D721Med (cell line): ENCODE measurements at places on chromosomes 2 and 18.

GRCh38 chr2:174686430-174686829, 77.8 kb downstream of the CHRNA1 start:
- DNase-seq = no peak

GRCh38 chr2:65300134-65300760, 72.6 kb downstream of the ACTR2 start:
- DNase-seq = no peak

DNA sequence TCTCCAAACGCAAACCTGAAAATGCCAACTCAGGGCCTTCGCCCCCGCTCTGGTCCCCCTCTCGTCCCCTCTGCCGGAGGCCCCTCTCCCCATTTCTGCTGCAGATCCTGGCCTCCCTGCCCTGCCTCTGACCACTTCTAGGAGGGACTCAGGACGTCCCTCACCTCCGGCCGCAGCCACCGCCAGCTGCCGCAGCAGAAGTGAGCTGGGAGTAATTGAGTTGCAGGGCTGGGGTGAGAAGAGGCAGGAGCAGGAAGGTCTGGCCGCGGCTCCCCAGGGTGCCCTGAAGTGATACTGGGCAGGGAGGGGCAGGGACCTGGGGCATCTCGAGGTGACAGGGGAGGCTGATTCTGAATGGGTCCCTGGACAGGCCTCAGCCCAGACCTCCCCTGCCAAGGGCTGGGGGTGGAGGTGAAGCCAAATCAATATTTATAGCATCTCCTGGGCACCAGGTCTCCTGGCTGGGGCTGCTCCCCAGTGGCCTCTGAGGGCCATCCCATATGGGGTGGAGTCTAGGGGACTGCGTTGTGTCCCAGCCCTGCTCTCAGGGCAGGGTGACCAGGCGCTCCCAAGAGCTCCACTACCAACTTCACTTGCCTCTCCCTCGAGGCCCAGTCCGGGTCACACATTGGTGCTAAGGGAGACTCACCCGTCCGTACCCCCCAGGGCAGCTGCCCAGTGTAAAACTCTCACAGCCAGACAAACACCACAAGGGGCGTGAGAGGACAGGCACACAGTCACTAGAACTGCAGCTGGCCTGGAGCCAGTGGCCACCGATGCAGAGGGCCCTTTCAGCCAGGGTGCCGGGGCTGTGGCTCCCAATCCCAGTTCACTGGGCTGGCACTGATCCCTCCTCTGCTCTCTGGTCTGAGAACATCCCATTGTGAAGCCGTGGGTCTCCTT, 33.0 kb downstream of the KCNIP3 start:
- DNase-seq = no peak

GRCh38 chr18:41989508-41989907, 34.5 kb downstream of the PIK3C3 start:
- DNase-seq = no peak

DNA sequence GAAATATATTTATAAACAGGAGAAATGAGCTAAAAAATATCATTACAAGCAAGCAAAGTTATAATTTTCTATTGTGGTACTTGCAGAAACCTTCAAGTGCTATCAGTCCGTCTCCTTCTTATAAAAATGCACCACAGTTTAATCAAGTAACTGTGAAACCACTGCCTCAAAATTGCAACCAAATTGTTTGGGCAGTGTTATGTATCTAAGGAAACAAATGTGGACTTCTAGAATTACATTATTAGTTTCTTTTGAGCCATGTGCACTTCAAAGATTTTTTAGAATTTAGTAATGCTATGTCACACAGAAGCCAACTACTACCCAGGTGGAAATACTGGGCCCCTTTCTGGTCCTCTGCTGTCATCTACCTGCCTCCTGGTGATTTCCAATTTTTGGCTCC, 495.6 kb downstream of the NYAP2 start:
- DNase-seq = no peak

GRCh38 chr18:11112286-11112685, 37.1 kb downstream of the PIEZO2 start:
- no peak for DNase-seq

- no peak for DNase-seq
These were observed 40.7 kb upstream of the PLEKHM3 start for GRCh38 chr2:208066016-208066415.

DNA sequence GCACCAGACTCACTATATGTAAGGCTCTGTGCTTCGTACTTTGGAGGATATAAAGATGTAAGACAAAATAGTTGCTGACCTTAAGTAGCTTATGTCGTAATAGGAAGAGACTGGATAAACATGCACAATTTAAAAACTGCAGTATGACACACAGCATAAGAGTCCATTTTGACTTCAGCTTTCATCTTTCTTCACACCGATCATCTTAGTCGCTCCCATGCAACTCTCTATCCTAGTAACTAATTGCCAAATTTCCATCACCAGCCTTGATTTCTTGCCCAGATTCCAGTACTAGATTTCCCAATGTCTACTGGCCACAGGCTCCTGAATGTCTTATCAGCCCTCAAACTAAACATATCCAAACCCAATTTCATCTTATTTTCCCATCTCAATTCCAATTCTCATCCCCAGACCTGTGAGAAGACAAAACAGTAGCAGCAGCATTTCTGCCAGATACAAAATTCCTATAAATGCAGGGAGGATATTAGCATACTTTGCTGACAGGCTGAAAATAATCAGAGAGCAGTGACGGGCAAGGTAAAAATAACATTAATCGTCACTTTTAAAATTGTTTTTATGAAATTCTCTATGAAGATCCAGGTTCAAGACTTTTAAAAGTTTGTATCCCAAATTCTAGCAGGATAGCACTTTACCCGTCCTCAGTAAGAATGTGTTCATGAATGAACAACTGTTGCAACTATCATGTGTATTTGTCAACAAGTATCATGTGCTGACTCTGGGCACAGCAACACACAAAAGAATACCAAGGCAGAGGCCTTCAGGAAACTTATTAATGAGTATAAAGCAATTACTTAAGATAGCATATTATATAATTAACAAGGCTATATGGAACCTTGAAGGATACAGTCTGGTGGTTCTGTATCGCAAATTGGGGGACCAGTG, 42.2 kb downstream of the KIDINS220 start:
- DNase-seq = no peak

GRCh38 chr2:222410534-222410933, 13.8 kb upstream of the SGPP2 start:
- DNase-seq = no peak

DNA sequence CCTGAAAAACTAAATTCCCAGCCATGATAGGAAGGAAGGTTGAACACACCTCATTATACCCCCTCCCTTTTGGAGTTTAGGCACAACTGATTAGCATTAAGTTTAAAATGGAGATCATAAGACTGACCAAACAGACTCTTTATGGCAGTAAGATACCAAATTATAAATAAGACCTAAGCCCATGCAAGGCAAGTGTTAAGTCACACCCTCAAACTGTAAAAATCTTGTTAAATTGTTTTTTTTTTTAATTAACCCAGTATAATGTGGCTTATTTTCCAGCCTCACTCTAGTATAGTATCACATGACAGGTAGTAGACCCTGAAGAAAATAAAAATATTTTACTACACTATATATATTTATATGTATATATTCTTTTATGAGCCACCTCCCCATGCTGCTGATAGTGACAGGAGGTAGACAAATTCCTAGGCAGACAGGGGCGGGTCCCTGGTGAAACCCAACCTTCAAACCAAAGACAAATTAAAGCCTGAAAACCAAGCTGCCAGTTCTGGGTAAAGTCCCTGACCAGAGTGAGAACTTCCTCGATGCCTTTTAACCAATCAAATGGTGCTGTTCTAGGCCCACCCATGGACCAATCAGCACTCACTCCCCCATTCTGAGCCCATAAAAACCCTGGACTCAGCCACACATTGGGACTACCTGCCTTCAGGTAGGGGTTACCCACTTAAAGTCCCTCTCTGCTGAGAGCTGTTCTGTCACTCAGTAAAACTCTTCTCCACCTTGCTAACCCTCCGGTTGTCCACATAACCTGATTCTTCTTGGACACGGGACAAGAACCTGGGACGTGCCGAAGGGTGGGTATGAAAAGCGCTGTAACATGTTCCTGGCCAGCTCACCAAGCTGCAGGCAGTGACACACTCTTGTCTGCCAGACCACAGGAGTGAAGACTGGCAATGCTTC, 123.9 kb upstream of the B3GNT2 start:
- DNase-seq = no peak

GRCh38 chr2:174023591-174024523, 58.7 kb upstream of the SP3 start:
- DNase-seq = no peak

DNA sequence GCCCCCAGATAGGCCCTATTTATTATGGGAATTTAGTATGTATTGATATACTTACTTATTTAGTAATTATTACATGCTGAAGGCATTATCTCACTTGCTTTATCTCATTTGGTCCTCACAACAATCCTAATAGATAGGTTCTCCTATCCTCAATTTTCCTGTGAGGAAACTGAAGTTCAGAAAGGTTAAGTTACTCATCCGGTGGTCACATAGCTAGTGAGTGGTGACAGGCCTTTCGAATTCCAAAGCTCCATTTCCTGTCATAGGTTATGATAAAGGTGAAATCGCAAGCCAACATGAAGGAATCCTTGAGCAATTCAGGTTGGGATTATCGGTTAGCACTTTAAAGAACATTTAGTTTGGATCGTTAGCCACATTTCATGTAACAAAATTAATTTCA, 33.3 kb downstream of the NAB1 start:
- no peak for DNase-seq

DNA sequence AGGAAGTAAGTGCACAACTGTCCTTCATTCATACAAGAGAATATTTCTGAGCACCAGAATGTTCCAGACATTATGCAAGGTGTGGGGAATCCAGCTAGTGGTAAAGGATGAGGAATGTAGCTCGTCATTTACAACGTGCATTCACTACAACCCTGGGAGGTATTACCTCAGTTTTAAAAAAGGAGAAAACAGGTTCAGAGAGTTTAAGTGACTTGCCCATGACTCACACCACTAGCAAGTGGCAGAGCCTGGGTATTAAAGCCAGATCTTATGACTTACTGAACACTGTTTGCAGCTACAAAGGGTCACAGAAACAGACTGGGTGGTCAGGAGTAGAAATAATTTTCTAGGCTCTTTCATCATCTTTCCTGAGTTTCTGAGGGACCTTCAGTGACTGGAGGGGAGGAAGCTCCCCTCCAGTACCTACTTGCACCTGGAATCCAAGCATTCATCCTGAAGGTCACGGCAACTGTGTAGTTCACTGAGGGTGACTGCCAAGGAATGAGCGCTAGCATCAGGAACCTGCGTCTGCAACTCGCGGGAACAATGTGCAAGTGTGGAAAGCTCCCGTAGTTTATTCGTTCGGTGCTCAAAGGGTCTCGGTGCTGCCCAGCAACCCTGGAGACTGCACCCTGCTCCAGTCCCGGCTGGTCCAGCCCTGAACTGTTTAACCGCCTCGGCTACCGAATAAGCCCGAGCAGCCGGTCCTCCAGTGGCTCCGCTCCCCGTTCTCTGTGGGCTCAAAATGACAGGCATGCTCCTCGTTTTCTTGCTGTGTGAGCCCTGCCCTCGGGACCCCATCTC, 647 bp downstream of the CCDC121 start:
- DNase-seq = no peak

- no peak for DNase-seq
These were observed 355.2 kb upstream of the UBE2E3 start for GRCh38 chr2:180625006-180625844.

- peak; percentile 77 for DNase-seq
These were observed 12.2 kb downstream of the WNT10A start for GRCh38 chr2:218892693-218893348.

DNA sequence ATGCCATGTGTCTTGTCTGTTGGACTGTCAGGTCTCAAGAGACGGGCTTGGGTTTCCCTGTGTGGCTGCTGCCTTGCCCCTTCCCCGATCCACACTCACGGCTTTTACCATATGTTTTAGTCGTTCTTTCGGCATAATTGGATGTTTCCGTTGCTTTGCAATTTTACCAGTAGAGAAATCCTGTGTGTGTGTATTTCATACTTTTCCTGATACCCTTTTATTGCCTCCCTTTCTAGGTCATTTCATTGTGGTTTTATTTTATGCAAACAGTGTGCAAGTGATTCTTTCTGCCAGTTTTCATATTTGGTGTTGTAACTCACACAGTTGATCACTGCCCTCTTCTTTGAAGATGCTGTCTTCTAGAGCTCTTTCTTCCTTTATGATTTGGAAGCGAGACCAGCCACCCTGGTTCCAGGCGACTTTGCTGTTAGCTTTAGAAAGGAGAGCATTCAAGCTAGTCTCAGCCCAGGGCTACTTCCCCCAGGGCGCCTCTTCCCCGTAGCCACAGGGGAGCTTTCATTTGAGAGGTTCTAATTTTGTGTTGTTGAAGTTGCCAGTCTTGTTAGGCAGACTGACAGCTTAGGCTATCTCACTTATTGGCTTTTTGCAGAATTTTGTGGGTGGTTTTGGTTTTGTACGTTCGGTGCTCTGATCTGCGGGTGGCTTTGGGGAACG, 17.0 kb downstream of the SH3BP4 start:
- DNase-seq = no peak

- DNase-seq = no peak
These were observed at the start of gene GALNT3 for GRCh38 chr2:165793779-165794535. TSS of gene GALNT3 (minus strand) at chr2:165794247. CDS start at chr2:165770700, 23,547 bp downstream.

- DNase-seq = no peak
These were observed 47.1 kb downstream of the IKZF2 start for GRCh38 chr2:213104092-213104902.

GRCh38 chr18:22110461-22110924, 58.9 kb upstream of the GATA6 start:
- no peak for DNase-seq

DNA sequence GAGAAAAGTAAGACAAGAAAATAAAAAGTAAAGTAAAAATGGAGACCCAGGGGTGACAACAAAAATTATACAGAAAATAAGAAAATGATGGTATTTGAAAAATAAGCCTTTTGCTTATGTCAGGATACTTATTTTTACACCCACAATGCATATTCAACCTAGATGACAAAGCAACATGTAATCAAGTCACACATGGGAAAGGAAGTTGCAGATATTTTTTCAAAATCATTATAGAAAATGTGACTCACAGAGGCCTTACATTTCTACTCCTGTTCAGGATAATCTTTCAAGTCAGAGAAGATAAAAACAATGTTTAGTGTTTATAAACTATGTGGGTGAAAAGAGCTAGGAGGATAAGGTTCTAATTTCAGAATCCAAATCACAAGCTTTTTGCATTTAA, 275.3 kb upstream of the UBE2E3 start:
- DNase-seq = no peak

- DNase-seq = no peak
These were observed 97.3 kb downstream of the ACAA2 start for GRCh38 chr18:49716035-49716434.

- DNase-seq = no peak
These were observed 347.9 kb upstream of the HS6ST1 start for GRCh38 chr2:128666596-128666995.

GRCh38 chr2:39407516-39408296, 29.4 kb downstream of the MAP4K3 start:
- DNase-seq = no peak

- DNase-seq = no peak
These were observed 46.5 kb upstream of the SLC1A4 start for GRCh38 chr2:64942693-64943092.

- DNase-seq = no peak
These were observed 170.5 kb upstream of the COPS8 start for GRCh38 chr2:236915186-236915585.
